H9 (cell line): ENCODE measurements at places on chromosomes 4 and X. TPM values are rescaled to one million over a fixed set of nuclear protein-coding genes. Genes with fewer than 3 reads are reported as not detected.

DNA sequence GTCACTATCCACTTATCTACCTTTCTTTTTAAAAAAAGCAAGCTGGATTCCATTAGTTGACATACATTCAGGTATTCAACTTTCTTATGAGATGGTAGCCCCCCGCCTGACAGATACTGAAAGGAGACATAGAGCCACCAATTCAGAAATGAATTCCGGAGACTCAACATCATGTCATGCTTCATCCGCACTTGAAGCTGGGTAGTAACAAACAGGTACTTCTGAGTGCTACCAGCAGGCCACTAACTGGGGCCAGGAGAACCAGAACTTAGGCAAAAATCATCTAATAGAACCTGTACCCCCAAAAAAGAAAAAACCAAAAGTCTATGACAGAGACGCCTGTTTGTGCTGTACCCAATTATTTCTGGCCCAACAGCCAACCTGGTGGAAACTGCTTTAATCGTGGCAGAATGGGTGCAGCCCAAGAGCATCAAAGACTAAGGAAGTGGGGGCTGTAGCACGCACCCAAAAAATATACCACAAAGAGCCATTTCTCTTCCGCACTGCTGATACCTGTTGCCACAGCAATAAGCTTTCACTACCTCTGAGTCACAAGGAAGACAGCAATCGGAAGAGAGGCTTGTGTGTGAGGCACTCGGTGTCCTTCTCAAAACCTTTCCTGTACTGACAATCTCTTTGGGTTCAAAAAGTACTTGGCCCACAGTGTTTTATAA is 84.8 kb downstream of the AFAP1 start:
- H3K27me3 ChIP-seq: no peaks in the 10 kb centered on the region
- no peak for DNase-seq
- no peak overlapping the region for H3K4me3 ChIP-seq
- peaks cover 3% of the 10 kb centered on the region; the same call in 1 of the 2 replicates for H3K4me1 ChIP-seq
- H3K36me3 ChIP-seq: no peaks in the 10 kb centered on the region
- H3K27ac ChIP-seq: no peak overlapping the region

GRCh38 chr4:168421671-168422070 is 58.6 kb downstream of the DDX60L start:
- H3K36me3 ChIP-seq: no peaks in the 10 kb centered on the region
- H3K4me3 ChIP-seq: no peak overlapping the region
- no peak for DNase-seq
- H3K27ac ChIP-seq: no peak overlapping the region
- no peaks in the 10 kb centered on the region for H3K27me3 ChIP-seq

DNA sequence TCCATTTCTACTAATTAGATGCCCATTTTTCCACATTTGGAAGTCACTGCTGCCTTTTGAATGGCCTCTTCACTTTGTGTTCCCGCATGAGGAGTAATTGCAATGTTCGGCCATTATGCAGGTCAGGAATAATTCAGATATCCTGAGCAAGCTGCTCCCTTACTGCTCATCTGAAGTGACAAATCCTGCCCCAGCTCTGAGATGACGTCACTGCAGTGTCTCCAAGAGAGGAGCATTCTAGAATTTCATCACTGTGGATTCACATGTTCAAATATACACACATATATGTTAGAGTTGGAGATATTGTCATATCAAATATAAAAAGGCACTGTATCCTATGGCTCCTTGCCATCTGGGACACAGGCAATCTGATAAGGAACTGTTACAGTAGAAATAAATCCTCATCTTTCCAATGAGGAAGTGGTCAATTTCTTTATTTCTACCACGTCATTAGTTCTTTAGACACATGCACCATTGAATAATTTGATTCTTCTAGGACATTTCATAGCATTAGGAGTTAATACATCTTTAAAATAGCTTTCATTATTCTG is 706.9 kb upstream of the TENM3 start:
- no peak overlapping the region for H3K4me3 ChIP-seq
- H3K27ac ChIP-seq: no peak overlapping the region
- no peaks in the 10 kb centered on the region for H3K36me3 ChIP-seq
- no peaks in the 10 kb centered on the region for H3K4me1 ChIP-seq
- DNase-seq: no peak

- H3K27ac ChIP-seq: no peak overlapping the region
- DNase-seq: peak; percentile 51
- H3K36me3 ChIP-seq: peaks cover 4% of the 10 kb centered on the region; the same call in 2 of the 3 replicates
Observed at GRCh38 chr4:15654593-15655222, 449 bp downstream of the FBXL5 start.

DNA sequence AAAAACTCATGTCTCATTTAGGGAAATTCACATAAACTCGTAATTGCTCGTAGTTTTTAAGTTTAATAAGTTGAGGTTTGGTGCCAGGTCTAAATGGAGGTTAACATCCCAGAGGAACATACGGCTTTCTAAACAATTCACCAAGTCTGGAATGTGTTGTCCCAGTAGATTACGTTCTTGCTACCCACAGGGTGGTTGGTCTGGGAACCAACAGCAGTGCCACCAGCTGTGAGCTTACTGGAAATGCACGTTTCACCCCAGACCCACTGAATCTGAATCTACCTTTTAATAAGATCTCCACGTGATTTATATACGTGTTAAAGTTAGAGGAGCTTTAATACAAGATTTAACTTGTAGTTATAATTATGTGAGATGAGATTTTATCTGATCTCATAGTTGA is 134.3 kb downstream of the BMPR1B start:
- H3K27ac ChIP-seq: no peak overlapping the region
- no peaks in the 10 kb centered on the region for H3K36me3 ChIP-seq
- H3K27me3 ChIP-seq: no peaks in the 10 kb centered on the region
- H3K4me1 ChIP-seq: peaks cover 9% of the 10 kb centered on the region; the same call in 1 of the 2 replicates
- H3K4me3 ChIP-seq: no peak overlapping the region

- peaks cover 43% of the 10 kb centered on the region for H3K36me3 ChIP-seq
- H3K4me3 ChIP-seq: no peak overlapping the region
- DNase-seq: no peak
- H3K27ac ChIP-seq: no peak overlapping the region
- no peaks in the 10 kb centered on the region for H3K27me3 ChIP-seq
- H3K4me1 ChIP-seq: no peaks in the 10 kb centered on the region
Observed at GRCh38 chr4:184417802-184418511, 56.4 kb downstream of the IRF2 start.

- no peak overlapping the region for H3K4me3 ChIP-seq
- no peak overlapping the region for H3K27ac ChIP-seq
- no peak for DNase-seq
- H3K36me3 ChIP-seq: no peaks in the 10 kb centered on the region
Observed at GRCh38 chr4:48329976-48330375, 11.4 kb upstream of the SLAIN2 start.

Gene PPP4R3C
- total RNA-seq: not detected in 2 replicates

Gene ACE2
- not detected in 2 replicates for total RNA-seq

Gene NXF2B
- not detected in 2 replicates for total RNA-seq
